Left cardiac atrium (tissue), 4 donors: ENCODE measurements at places on chromosomes 5 and 9. TPM values are rescaled to one million over a fixed set of nuclear protein-coding genes. Genes with fewer than 3 reads are reported as not detected.
A peak's percentile ranks its signal among the peaks of the same experiment; 100 is the strongest.

Gene VAV2
- 8.3 TPM for total RNA-seq

GRCh38 chr5:158406884-158407823 is 548.2 kb upstream of the CLINT1 start:
- DNase-seq, result no peak

DNA sequence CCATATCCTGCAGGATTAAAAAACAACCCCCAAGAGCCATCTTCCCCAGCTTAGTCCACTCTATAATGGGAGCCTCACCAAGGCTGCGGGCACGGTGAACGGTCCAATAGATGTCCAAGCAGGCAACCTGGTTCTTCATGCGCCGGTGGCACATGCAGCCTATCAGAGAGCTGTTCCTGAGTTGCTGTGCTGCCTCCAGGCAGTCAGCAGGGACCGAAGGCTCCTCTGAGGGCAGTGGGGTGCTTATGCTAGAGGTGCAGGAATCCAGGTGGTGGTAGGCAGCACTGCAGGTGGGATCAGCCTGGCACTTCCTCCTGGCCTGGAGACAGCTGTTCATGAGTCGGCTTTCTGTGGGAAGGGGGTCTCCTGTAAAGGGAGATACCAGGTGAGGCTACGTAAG is 10.2 kb downstream of the GFRA3 start:
- no peak for DNase-seq

Gene EFNA5
- total RNA-seq, result 29.2 TPM

Gene LYSMD3
- 30.0 TPM for total RNA-seq

- no peak for DNase-seq
Measured at GRCh38 chr9:101027236-101027635, 1.3 kb upstream of the PLPPR1 start.

- DNase-seq, result no peak
Measured at GRCh38 chr9:100803956-100804355, 224.6 kb upstream of the PLPPR1 start.

Gene DBH
- not detected for total RNA-seq

DNA sequence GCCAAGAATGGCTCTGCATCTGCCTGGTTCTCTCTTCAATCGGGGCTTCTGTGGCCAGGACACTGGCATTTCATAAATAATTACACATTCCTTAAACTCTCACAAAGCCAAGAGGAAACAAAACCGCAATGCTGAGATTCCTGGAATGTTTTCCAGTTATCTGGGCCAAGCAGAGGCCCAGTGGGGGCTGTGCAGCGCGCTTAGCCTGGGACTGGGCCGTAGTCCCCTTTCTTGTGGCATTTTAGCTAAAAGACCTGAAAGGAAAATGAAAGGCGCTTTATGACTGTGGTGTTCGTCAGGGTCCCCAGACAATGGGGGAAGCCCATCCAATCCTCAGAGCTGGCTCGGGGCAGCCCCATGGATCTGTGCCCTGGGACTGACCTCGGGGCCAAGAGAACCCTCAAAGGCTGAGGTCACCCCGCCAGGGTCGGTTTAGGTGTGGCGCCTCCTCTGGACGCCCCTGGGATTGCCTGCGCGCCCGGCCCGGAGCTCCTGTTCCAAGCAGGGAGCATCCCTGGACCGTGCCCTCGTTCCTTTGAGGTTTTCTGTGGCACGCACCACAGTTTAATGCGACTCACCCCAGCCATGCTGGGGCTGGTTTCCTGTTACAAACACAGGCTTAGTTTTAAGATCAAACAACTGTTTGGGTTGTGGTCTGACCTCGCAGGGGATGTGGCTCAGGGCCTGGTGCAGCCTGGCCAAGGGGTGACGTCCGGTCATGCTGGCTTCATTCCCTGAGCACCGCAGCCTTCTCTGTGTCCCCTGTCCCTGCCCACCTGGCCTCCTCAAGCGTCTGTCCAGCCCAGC is 51.5 kb upstream of the NKD2 start:
- DNase-seq, result no peak

- peak; percentile 35 for DNase-seq
Measured at GRCh38 chr5:112142769-112143270, 276.3 kb downstream of the EPB41L4A start.

Gene CRB2
- 2.2 TPM for total RNA-seq

DNA sequence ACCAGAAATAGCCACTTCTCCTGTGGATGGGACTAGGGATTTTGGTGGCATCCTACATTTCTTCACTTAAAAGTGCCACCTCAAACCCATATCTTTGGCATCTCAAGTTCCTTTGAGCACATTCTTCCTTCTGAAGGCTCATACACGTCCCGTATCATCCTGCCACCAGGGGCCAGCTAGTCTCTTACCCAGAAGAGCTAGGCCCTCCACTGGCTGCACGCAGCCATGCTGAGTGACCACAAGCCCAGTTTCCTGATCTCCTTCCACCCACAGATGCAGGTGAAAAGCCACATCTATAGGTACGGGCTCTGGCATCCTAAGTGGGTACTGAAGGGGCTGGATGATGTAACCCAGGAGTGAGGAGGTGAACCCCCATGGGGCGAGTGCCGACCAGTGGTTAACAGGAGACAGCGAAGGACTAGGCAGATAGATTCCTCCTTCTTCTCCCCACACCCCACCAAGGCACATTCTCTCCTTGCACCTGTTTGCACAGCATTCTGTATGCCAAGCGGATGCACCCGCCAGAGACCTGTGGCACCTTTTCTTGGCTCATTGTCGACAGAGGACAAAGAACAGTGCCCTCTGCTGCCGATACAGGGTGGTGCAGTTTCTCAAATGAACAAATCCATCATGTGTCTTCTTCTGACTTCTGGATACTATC is 14.4 kb upstream of the SCGB3A1 start:
- no peak for DNase-seq

Gene SCAI
- 5.8 TPM for total RNA-seq

- no peak for DNase-seq
Measured at GRCh38 chr9:12997009-12997408, 222.2 kb downstream of the LURAP1L start.

DNA sequence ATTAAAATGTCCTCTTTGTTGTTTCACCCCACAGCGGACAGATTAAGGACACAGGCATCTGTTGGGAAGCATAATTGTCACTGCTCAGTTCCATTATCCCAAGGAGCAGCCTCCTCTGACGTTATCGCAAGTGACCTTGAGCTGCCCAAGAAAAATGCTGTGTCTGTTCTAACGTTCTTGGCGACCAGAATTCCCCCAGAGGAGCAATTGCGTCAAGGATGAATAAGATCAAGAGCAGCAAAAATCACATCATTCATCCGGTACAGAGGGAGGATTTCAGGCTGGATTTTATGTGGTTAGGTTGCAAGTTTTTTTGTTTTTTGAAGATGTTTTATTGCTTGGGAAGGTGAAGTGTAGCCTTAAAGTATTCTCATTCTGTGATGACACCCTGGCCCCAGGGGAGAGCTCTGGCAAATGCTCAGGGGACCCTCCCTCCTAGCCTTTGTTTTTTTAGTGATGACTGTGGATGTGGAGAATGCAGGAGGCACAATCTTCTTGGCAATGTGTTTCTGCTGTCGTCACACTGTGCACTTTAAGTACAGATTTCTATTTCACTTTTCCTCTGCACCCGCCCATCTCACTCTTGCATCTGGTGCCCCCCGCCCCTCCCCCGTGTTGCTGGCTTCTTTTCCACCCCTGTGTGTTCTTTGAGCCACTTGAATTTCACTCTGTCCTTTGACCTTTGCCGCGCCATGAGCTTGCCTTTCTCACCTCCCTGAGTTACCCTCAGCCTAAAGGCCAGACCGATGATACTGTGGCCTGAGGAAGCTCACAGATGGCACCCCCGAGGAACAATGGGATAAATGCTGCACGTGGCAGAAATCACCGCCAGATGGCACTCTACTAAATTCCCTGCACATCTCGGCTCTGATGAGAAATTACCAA is 308.5 kb downstream of the RAB3C start:
- peak; percentile 81 for DNase-seq

Gene NPDC1
- 87.3 TPM for total RNA-seq

Gene IRGM
- total RNA-seq, result not detected

GRCh38 chr5:139566611-139567010 is 5.5 kb downstream of the UBE2D2 start:
- no peak for DNase-seq
